LNCaP clone FGC (cell line): ENCODE measurements at places on chromosomes 11 and 22.

GRCh38 chr22:18031695-18032454, 7.5 kb upstream of the MICAL3 start:
- no peak for DNase-seq

DNA sequence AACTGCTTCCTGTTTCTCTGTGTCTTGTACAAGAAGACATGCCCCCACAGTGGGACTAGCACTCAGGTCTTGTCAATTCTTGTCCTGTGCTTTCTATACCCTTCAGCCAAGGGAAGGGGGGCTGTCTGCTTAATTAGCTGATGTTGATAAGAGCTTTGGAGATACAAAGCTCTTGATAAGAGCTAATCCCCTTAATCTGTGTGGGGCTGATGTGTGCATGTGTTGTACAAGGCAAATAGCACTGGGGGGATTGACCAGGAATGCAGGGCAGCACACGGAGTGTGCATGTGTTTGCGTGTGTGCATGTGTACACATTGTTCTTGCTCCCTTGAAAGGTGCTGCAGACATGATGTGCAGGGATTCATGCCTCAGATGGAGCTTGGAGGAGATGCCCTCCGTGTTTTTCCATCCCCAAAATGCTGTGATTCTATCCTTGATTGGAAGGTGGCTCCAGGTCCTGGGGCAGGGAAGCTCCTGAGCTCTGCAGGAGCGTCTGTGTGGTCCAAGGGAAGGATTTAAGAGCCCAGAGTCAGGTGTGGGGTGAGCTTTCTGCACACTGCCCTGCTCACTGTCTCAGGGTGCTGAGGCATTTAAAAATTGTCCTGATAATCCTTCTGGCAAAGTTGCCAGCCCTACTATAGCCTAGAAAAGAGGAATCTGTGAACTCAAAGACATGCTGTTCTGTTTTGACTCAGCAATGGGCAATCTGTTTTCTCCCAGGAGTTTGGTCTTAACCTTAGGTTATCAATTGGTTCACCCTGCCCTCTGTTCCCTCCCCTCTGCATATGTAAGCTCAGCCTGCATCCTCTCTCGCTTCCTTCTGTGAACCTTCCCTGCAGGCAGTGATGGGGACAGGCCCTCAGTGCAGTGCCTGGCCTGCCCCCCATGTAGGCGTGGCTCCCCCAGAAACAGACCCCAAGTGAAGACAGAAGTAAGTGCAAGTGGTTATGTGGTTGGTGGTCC, 102.0 kb downstream of the GRIK4 start:
- no peak for DNase-seq

DNA sequence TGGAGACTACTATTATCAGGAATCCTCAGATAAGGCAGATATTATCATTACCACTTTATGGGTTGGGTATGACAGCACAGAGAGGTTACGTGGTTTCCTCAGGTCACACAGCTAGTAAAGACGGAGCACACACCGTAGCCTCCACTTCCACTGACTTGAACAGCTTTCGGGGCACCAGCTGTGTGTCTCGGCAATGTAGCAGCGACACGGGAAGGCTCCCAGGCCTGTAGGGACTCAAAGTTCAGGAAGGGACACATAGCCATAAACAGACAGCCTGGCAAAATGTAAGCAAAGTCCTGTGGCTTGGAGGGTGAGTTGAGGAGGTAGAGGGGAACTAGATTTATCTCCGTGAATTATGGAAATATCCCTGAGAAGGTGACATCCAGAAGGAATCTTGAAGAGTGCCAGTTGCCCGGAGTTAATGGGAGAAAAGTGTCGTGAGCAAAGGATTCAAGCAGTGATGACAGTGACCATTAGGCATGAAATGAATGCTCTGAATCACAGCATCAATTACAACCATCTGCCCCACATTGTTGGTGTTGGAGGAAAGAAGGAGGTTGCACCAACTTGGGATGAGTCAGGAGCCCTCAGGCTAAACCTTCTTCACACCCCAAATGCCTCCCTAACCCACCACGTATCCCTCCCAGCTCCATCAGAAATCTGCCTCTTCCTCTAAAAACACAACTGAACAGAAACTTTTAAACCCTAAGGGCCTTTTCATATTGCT, 106.7 kb upstream of the ASPHD2 start:
- DNase-seq = no peak

DNA sequence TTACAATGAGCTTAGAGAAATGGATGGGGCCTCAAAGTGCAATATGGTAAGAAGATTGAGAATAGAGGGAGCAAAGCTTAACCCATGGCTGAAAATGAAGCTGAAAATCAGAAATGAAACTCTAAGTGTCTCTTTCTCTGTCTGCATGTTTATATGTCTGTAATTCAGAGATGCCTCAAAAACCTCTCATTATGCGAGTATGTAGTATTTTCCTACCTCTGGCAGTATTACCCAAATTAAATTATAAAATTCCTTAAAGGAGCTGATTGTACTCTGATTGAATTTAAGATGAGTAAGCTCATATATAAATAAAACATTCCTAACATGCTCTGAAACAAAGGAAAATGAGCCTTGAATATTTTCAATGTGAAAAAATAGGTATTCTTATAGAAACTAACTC, 39.8 kb upstream of the PRSS23 start:
- no peak for DNase-seq

DNA sequence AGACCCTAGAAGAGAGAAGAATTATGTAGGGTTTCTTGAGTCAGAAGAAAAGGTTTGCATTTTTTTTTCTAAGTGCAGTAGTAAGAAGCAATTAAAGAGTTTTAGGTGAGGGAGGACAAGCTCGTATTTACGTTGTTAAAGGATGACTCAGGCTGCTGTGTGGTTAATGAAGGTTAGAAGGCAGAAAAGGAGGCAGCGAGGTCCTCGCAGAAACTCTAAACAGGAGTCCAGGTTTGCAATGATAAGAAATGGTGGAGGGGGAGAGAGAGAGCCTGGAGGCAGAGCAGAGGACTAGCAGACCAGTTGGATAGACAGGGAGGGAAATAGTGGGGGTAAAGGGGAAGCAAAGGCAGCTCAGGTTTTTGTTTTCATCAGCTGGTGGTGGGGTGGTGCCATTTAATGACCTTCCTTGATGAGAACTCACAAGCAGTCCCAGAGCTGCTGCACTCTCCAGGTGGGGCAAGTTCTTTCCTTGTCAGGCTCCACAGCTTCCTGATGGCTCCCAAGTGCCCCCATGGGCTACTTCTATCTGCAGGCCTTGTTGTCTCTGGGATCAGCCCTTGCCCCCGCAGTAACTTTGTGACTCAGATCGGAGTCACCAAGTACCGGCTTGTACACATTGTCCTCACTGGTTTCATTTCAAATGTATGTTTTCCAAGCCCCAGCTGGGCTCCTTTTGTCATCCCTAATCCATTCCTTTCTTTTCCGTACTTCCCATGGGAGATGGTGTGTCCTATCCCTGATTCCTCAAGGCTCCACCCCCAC, 8.3 kb upstream of the INSC start:
- no peak for DNase-seq

- no peak for DNase-seq
Measured at GRCh38 chr11:110903830-110904229, 191.6 kb upstream of the ARHGAP20 start.

DNA sequence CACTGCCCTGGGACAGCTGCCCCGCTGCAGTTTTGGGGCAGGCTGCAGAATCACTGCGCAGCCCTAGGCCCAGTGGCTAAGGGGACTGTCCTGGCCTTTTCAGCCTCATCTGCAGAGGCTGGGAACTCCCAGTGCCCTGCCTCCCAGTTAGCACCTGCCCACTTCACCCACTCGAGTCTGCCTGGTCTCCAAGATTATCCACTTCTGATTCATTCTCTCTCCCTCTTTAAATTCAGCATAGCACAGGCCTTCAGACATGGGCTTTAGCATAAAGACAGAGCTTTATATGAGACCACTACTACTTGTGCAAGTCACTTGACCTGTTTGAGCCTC, 8.9 kb downstream of the DAGLA start:
- DNase-seq = no peak

- DNase-seq = no peak
Measured at GRCh38 chr11:74815966-74816365, 67.3 kb downstream of the RNF169 start.

DNA sequence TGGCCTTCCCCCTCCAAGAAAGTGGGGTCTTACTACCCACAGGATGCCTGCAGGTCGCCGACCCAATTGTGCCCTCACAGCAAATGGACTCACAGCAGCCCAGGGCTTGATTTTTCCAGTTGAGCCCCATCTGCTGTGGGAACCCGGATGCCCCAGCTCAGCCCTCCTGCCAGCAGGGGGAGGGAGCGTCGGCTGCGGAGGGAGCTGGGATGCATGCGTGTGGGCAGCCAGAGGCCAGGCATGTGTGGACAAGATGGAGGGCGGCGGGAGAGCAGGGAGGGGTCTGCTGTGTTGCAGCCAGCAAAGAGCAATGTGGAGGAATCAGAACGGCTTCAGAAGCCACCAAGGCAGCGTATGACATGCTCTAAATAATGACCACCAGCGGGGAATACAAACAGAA, 41.0 kb upstream of the EIF3D start:
- no peak for DNase-seq

GRCh38 chr11:127233998-127234397, 233.4 kb upstream of the KIRREL3 start:
- no peak for DNase-seq

GRCh38 chr11:67504950-67505581, at the start of gene PITPNM1:
Gene PITPNM1, minus strand, starts transcription at chr11:67505363. Its CDS starts 1,183 bp downstream, at chr11:67504180.
- DNase-seq = no peak

- DNase-seq = no peak
Measured at GRCh38 chr11:119942583-119943297, 195.2 kb downstream of the TRIM29 start.

DNA sequence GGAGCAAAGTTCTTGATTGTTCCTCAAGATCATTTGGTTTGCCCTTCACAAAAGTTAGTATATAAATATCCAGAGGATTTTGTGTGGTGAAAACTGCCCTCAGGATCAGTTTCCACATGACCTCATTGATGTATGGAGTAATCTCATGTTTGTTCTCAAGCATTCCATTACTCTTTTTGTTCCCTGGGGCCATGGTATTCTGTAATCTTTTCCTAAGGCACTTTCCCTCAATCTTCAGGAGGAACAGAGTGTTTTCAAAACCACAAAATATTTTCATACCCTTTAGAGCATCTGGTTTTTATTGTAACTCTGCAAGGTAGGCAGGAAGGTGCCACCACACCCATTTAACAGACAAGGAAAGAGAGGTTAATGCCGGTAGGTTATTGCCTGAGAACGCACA, 99.6 kb downstream of the FAM181B start:
- no peak for DNase-seq

DNA sequence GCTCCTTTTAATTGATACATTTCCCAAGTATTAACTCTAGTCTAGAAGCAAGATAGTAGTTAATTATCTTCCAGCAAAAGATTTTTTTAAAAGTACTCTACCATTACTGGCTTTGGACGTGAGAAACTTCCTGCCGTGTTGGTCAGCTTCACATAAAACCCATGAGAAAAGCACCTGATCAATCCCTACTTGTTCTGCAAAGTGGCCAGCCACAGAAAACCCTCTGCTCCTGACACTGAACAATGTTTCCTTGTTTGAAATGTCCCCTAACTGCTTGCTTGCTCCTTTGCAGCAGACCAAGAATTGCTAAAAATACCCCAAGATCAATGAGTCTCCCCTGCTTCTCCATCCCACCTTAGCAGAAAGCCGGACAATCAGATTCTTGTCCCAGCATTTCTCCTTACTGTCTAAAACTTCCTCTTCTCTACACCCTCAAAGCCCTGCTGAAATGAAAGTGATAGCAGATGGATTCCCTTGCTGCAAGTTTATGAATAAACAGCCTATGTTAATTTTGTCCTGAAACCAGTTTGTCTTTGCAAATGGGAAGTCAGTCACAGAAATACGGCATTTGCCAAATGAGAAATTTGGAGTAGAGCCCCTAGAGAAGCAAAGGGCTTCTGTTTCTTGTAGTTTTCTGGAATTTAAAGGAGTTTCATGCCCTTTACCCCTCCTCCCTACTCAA, 207.1 kb upstream of the ARHGAP20 start:
- DNase-seq = no peak
